ENCODE measurements at places on chromosomes 16 and 17.

GRCh38 chr17:12619459-12620199, 46.1 kb upstream of the MYOCD start:
- no peak for DNase-seq

- DNase-seq, result no peak
Observed at GRCh38 chr17:22265807-22266206, 573.5 kb downstream of the KCNJ18 start.

GRCh38 chr17:59311051-59311468, 20.4 kb upstream of the YPEL2 start:
- no peak for DNase-seq

DNA sequence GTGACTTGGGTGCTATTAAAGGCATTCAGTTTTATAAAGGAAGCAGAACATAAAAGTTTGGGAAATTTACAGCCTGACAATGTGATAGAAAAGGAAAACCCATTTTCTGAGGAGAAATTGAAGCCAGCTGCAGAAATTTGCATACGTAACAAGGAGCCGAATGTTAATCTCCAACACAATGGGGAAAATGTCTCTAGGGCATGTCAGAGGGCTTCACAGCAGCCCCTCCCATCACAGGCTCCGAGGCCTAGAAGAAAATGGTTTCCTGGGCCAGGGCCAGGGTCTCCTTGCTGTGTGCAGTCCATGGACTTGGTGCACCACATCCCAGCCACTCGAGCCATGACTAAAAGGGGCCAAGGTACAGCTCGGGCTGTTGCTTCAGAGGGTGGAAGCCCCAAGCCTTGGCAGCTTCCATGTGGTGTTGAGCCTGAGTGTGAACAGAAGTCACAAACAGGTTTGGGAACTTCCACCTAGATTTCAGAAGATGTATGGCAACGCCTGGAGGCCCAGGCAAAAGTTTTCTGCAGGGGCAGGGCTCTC, 23.9 kb upstream of the TOM1L1 start:
- no peak for DNase-seq

GRCh38 chr17:58328195-58329034, at the start of gene TSPOAP1:
TSS of gene TSPOAP1 (minus strand) at chr17:58328795. CDS start at chr17:58327920, 875 bp downstream.
- peak; percentile 76 for DNase-seq

DNA sequence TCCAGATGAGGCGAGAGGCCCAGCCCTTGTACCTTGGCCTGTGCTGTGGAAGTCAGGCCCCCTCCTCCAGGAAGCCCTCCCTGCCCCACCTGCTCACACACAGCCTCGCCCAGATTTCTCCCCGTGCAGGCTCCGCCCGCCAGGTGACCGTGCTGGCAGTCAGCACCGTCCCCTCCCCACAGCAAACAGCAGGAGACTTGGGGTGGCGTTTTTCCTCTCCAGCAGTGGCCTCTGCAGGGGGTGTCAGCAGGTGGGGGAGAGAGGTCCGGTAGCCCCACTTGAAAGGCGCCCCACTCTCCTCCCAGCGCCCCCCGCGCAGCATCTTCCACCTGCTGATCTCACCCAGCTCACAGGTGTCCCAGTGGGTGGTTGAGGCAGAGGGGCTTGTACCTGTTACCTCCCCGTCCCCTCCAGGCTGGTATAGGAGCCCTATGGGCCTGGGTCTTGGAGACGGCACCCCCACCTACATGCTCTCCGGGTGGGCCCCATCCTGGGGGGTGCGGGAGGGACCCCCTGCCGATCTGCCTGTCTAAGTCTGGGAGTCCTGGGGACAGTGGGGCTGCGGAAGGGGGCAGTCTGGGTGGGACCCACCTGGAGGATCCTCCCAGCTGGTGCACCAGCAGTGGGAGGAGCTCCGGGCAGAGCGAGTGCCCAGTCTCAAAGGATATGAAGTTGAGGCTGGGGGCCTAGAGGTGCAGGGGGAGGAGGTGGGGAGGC, 4.2 kb upstream of the C1QTNF8 start:
- DNase-seq, result no peak

- DNase-seq, result no peak
Observed at GRCh38 chr17:78889531-78889930, 13.5 kb downstream of the CEP295NL start.

DNA sequence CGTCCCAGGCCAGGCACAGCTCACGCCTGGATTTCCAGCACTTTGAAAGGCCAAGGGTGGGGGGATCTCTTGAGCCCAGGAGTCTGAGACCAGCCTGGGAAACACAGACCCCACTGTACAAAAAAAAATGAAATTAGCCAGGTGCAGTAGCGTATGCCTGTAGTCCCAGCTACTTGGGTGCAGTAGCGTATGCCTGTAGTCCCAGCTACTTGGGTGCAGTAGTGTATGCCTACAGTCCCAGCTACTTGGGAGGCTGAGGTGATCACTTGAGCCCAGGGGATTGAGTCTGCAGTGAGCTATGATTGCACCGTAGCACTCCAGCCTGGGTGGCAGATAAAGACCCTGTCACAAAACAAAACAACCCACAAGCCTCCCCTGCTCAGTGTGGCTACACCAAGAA, 27.0 kb upstream of the SLC25A19 start:
- DNase-seq, result no peak

GRCh38 chr17:81241648-81242420, 2.7 kb downstream of the NDUFAF8 start:
- DNase-seq, result peak; percentile 25

- no peak for DNase-seq
Observed at GRCh38 chr17:49471769-49472168, 23.3 kb upstream of the NGFR start.

- DNase-seq, result peak; percentile 46
Observed at GRCh38 chr17:78421534-78422266, 43.3 kb downstream of the PGS1 start.

GRCh38 chr17:48985436-48986245, 11.5 kb upstream of the IGF2BP1 start:
- DNase-seq, result no peak

DNA sequence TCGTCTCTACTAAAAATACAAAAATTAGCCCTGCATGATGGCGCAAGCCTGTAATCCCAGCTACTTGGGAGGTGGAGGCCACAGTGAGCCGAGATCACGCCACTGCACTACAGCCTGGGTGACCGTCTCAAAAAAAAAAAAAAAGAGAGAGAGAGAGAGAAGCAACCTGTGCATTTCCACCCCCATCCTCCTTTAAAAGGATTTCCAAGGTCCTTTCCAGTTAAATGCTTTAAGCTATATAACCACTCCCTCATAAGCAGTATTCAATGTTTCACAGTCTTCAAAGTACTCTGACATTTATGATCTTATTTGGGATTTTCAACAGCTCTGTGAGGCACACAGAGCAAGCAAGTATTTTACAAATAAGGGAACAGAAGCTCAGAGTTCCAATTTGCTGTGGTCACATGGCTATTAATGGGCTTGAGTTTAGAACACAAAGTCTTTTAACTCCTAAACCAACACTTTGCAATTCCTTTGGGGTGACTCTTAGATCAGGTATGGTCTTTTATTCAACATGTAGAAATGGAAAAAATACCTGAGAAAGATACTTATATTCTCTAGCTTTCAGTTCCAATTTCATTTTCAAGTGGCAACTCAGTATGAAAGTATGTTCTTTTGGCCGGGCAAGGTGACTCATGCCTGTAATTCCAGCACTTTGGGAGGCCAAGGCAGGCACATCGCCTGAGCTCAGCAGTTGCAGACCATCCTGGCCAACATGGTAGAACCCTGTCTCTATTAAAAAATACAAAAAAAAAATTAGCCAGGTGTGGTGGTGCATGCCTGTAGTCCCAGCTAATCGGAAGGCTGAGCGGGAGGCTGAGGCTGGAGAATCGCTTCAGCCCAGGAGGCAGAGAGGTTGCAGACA, 31.3 kb downstream of the SPOP start:
- no peak for DNase-seq

DNA sequence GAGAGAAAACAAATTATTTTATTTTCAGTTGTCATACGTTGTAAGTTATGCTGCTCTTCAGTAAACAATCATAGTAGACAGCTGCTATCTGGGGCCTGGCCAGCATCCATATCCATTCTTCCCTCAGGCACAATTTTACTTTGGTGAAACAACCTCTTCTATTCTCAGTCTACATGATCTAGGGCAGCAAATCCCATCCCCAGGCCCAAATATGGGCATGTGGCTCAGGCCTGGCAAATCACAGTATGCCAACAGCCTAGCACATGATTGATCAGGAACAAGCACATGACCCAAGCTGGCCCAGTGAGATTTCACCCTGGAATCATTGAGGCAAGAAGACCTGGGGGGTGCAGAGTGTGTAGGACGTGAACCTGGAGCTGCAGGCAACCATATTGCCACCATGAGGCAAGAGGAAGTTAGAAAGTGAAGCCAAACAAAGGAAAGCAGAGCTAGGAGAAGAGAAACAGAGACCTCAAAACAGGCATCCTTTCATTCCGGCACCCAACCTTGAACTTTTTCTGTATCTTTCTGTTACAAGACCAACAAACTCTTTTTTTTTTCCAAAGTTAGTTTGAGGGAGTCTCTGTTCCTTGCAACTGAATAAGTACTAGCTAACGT, 10.3 kb upstream of the ABCC12 start:
- no peak for DNase-seq

DNA sequence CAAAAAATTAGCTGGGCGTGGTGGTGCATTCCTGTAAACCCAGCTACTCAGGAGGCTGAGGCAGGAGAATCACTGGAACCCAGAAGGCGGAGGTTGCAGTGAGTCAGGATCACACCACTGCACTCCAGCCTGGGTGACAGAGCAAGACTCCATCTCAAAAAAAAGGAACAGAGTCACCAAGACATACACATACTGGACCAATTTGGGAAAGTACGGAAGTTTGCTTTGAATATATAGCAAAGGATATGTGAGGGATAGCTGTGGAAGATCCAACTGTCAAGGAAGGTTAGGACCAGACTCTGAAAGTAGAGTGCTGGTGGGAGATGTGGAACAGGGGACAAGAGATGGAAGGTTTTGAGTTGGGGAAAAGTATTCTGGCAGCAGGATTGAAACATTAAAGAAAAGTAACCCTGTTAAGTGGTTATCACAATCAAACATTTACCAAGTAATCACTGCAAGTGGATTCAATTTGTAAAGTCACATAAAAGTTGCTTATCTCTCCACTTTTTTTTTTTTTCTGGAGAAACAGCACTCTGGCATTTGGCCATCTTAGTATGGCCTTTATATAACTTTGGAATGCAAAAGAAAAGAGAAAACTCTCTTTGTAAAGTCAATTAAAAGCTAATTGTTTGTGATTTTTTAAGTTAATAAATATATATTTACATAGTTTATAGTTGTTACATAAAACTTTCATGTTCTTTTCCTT, 259.4 kb upstream of the TBX2 start:
- DNase-seq, result no peak

- no peak for DNase-seq
Observed at GRCh38 chr17:75998327-75998795, 2.3 kb upstream of the CDK3 start.

GRCh38 chr16:84194018-84194417, 3.1 kb downstream of the ADAD2 start:
- DNase-seq, result no peak

GRCh38 chr17:32516940-32517701, 30.3 kb downstream of the CDK5R1 start:
- no peak for DNase-seq

- peak; percentile 31 for DNase-seq
Observed at GRCh38 chr17:386141-386876, 33.7 kb upstream of the RPH3AL start.

DNA sequence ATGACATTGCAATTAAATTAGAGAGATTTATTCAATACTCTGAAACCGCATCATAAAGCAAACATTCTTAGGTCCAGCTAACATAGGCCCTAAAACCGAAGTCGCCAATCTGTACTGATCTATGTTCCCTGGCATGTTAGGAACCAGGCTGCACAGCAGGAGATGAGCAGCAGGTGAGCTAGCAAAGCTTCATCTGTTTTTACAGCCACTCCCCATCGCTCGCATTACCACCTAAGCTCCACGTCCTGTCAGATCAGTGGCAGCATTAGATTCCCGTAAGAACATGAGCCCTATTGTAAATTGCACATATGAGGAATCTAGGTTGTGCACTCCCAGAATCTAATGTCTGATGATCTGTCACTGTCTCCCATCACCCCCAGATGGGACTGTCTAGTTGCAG, 91.5 kb downstream of the PARN start:
- DNase-seq, result no peak

- DNase-seq, result no peak
Observed at GRCh38 chr17:81440511-81441244, 45.4 kb downstream of the BAHCC1 start.

GRCh38 chr17:15475631-15476354, 8.4 kb upstream of the CDRT4 start:
- DNase-seq, result no peak

GRCh38 chr17:80986046-80986445, 5.6 kb upstream of the CHMP6 start:
- DNase-seq, result no peak

GRCh38 chr17:50570528-50570927, 10.0 kb downstream of the CACNA1G start:
- DNase-seq, result no peak

DNA sequence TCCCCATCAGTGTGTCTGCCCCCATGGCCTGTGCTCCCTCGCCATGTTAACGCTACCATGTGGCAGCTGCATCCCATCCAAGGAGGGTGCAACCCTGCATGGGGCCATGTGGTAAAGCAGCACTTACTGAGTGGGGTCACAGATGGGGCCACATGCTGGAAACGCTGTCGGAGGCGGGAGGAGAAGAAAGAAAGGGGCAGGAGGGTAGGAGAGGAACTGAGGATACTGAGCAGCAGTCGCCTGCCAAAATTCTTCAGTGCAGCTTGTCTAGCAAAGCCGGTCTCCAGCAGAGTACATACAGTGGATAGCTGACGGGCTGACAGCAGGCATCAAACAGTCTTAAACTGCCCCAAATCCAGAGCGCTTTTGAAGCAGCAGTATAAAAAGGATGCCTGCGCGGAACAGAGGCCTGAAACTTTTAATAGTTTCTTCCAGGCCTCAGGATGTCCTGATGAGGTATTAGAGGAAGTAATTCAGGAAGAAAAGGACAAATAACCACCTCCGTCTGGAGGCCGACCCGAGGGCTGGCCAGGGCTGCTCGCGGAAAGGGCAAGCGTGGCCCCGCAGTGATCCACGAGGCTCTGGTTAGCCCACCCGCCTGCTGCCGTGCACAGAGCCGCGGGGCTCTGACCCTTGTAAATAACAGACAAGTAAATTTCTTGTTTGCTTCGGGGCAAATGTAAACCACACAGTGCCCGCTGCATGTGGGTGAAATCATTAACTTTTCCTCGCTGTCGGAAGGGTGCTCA, 149.0 kb downstream of the CCDC182 start:
- DNase-seq, result no peak

- no peak for DNase-seq
Observed at GRCh38 chr17:31299624-31300023, 2.6 kb upstream of the OMG start.

DNA sequence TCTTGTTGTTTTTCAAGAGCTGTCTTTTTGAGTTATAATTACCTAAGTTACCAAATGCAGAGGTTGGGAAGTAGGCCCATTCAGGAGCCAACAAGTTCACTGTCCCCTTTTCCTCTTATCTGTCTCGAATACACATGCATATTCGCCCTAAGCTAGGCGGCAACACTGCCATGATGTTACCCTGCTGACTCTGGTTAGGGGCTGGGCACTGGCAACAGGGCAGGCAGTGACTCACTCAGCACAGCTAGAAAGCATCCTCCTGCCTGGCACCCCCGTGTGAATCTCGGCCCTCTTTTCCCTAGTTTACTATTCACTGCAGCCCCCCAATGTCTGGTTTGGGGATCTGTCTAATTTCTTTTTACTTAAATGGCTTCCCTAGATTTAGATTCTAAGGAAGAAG, 13.8 kb downstream of the DBF4B start:
- no peak for DNase-seq

- DNase-seq, result peak; percentile 51
Observed at GRCh38 chr17:65055708-65056638, 567 bp downstream of the GNA13 start.

All from stimulated activated CD8-positive, alpha-beta memory T cell treated with anti-CD3 and anti-CD28 coated beads, Interleukin-15, amount 100 ng/mL, for 4 hours (primary cell).